ENCODE measurements at places on chromosomes 3 and 15.

DNA sequence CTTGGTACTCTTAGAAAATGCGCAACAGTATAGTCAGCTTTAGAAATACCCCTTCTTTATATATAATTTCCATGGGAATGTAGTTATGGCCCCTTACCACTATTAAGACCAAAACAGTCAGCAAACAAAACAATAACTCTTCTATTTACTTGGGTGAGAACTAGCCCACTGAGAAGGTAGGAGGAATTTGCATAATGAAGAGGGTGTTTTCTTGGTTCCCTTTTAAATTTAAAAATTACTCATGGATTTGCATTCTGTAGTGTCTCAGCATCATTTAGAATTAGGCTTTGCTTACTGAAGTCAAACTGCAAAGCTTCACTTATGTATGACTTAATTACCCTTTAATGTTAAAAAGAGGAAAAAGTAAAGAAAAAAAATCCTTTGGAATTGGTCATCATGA lies 350.8 kb downstream of the PTPRG start:
- no peak for DNase-seq

- DNase-seq: no peak
Observed at GRCh38 chr3:100120012-100120411, 5.7 kb upstream of the FILIP1L start.

- DNase-seq: no peak
Observed at GRCh38 chr3:65778968-65779367, 259.8 kb downstream of the MAGI1 start.

DNA sequence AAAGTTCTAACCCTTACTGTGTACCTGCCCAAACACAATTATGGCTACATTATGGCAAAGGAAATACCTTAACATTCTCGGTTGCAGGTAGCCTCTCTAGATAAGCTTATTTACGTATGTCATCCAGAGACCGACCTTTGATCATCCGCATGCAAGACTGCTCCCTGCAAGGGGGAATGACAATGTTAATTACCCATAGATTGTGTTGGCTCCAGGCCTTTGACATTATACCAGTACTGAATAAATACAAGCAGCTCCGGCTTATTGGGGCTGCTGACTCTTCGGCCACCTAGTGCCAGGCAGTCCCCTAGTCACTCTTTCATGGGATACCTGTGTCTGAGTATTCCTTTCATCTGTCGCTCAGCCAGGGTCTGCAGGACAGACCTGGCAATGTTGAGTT lies 223.5 kb downstream of the DTWD1 start:
- no peak for DNase-seq

- no peak for DNase-seq
Observed at GRCh38 chr15:58760385-58761009, 10.6 kb upstream of the MINDY2 start.

DNA sequence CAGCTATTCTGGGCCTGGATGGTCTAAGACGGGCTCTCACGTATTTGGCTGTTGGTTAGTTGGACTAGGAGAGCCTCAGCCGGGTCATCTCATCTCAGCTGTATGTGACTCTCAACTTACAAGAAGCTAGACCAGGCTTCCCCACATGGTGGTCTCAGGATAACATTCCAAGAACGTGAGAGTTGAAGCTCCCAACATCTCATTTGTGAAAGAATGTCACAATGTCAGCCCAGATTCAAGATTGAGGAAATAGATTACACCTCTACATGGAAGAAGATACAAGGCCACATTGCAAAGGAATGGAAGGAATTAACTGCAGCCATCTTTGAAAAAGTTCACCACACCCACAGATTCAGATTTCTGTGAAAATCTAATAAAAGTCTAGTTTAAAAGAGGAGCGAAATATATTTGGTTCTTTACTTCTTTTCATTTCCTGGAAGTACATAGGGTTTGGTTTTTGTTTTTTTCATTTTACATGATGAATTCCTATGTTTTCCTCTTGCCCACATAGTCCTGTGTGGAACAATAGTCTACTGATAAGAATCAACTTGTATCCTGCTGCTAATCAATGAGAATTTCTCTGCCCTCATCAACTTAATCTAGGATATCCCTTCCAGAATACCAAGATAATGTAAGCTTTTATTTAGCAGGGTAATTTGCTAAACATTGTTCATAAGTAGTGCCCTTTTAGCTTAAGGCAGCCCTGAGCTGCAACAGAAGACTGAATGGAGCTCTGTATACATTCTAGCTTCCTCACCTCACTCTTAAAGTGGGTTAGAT lies 116.5 kb downstream of the CMSS1 start:
- no peak for DNase-seq

GRCh38 chr15:97747342-97747741 lies 213.2 kb upstream of the ARRDC4 start:
- DNase-seq: no peak

- DNase-seq: no peak
Observed at GRCh38 chr15:89824607-89824867, 9.9 kb upstream of the ANPEP start.

GRCh38 chr3:65706776-65707568 lies 331.7 kb downstream of the MAGI1 start:
- DNase-seq: no peak

DNA sequence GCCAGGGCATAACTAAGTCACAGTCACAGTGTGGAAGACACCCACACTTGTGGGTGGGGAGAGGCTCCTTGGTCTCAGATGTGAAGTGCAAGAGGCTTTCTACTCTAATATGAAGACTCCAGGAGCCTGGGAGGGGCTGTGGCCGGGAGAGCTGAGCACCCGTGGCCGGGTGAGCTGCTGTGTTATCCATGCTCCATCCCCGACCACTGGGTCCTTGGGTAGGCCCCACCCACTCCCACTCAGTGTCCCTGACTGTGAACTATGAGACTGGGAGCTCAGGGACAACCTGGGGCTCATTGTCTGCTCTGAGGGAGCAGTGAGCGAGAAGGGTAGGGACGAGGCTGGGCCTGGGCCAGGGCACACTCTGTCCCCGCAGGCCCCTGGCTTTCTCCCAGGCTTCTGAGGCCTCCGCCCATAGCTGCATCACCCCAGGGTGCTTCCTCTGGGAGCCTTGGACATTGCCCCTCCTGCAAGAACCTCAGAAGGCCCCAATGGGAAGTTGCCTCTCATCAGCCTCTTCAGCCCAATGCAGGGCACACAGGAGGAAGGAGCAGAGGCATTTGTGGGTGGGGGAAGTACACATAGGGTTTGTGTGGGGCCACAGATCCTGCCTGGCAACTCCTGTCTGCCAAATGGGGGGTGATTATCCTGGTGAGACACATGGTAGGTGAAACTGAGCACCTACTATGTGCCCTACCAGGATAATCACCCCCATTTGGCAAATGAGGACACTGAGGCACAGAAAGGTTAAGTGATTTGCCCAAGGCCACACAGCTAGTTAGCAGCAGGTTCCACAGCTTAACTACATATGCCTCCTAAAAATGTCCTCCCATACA lies 2.4 kb downstream of the ANPEP start:
- no peak for DNase-seq

DNA sequence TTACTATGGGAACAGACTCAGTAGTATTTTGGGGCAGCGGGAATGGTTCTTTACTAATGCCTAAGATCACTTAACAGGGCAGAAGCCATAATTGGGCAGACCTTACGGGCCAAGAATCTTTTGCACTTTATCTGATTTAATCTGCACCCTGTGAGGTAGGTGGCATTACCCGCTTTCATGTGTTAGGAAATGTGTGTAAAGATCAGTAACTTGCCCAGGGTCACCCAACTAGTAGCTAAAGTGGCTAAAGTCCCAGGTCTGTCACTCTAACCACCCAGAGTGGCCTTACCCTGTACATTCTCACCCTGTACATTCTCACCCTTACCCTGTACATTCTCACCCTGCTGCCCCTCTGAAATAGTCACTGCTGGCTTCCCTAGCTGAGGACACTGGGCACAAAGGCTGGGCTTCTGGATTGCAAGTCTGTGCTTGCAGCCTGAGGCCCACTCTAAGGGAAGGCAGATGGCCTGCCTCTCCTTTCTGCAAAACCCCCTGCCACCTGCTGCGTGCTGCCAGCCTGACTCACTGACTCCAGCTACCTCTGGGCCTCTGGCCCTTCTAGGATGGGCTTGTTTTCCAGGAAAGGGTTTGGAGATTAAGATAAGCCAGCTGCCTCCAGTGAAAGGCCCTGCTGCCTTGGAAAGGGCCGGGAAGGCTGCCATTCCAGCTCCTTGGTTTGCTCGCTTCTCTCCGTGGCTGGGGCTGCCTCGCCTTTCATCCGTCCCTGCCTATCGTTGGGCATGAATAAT lies 37.5 kb upstream of the MYZAP start:
- DNase-seq: no peak

DNA sequence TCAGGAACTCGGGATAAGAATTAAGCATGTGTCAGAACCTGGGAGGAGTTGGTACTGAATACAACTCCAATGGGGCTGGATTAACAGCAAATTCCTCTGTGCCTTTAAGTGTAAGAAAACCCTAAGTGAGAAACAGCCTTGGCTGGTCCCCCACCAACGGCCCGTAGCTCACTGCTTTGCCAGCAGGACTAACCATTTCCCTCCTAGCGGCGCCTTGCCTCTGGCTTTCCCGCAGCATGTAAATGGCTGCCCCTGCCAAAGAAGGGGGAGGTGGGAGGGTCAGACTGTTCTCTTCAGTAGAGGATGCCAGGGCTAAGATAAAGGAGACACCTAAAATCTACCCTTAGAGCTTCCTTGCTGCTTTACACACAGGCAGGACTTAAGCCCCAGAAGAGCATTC lies 51.0 kb upstream of the SH3GL3 start:
- no peak for DNase-seq

DNA sequence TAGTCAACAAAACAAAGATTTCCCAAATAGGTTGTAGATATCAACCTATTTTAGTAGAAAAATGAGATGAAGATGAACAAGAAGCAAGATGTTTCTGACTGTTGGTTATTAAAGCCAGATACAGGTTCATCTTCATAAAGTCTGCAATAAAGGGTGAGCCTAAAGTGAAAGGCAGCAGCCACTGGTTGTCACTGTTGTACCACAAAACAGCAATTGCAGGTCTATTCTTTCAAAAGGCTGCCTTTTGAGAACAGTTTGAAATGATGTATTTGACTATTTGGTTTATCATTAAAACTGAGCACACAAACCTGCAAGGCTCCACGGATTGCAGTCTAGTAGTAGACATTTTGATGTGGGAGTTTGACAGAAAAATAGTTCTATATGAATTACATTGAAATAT lies 543.4 kb downstream of the GBE1 start:
- no peak for DNase-seq

- no peak for DNase-seq
Observed at GRCh38 chr3:172461530-172462138, 13.4 kb upstream of the GHSR start.

DNA sequence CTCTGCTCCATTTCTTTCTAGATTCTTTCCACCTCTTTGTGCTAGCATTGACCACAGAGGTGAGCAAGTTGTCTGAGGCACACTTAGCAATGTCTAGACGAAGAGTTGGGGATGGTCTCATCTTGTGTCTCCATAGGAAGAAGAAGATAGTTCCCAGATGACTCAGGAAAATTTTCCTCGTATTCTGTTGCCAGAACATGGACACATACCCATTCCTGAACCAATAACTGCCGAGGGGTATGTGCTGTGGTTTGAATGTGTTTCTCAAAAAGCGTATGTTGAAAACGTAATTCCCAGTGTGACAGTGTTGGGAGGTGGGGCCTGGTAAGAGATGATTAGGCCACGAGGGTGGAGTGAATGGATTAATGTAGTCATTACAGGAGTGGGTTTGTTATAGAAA lies 107.5 kb upstream of the GALNT15 start:
- no peak for DNase-seq

DNA sequence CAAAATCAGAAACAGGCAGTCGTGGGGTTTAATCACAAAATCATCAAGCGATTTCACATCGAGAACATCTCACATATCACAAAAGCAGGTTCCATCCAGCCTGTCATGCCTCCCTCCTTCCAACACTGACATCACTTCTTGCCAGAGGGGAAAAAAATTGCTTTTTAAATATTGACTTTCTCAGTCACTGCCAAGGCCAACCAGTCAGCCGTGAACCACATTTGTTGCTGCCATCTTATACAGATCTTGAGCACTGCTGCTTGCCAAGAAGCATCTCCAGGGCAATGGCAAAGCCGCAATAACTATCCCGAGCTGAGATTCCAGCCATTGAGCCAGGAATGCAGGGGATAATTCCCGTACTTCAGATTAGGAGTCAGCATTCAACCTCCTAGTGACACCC lies 174.6 kb downstream of the ANXA2 start:
- DNase-seq: peak; percentile 52

GRCh38 chr3:129840707-129841360 lies 52.7 kb downstream of the TMCC1 start:
- no peak for DNase-seq

GRCh38 chr15:45372041-45372995 lies 6.0 kb downstream of the GATM start:
- DNase-seq: no peak

DNA sequence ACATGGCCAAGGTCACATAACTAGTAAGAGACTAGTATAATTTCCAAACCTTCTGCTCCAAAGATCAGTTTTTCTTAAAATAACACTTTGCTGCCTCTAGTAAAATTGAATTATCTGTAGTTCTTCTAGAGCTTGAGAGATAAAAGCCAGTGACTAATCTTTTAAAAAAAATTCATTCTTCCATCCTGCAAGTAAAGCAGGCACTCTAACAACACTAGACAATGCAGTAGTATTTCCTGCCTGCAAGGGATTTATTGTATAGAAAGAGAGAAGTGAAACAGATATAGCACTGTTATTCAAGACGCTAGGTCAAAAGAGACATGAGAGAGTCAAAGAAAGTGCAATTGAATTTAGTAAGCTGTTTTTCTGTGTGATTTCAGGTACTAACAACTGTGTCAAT lies 159.5 kb upstream of the TBC1D5 start:
- DNase-seq: no peak

GRCh38 chr3:48688032-48688736 lies 2.5 kb upstream of the NCKIPSD start:
- DNase-seq: no peak

DNA sequence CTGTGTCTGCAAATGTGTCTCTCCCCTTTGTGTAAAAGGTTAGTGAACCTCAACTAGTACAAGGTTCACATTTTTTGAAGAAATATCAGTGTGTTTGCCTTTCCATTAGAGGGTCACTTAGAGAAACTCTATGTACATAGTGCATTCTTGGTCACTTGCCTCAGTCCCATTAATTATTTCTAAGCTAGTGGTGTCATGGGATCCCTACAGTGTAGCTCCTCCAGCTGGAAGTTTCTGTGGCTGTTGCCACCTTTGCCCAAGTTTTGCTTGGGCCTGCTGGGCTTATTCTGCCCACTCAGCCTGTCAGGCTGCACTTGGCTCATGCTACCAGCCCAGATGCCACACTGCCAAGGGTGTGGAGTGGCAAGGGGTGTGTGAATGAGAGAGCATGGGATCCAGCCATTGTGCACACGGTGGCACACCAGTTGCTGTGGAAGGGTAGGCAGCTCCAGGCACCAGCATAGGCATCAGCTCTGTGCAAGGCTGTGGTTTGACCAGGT lies 161.7 kb downstream of the ARPP21 start:
- DNase-seq: no peak

DNA sequence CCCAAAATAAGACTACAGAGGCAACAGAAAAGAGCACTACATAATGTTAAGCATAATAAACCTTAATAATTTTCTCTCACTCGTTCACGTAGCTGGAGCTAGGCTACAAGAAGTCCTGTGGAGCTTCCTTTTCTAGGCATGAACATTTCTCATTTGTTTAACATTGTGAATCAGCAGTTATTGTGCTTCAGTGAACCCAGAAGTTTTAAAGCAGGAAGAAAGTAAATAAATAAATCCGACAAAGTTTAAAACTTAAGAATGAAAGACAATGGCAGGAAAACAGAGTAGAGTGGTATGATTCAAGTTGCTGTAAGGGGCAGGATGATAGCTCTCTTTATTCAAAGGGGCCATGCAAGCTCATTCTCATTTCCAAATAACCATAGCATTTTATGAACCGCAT lies 191.8 kb downstream of the LSAMP start:
- no peak for DNase-seq

Data from NCI-H774 (cell line).